Hematopoietic multipotent progenitor cell (in vitro differentiated cells): ENCODE measurements at places on chromosomes 12 and 14.

DNA sequence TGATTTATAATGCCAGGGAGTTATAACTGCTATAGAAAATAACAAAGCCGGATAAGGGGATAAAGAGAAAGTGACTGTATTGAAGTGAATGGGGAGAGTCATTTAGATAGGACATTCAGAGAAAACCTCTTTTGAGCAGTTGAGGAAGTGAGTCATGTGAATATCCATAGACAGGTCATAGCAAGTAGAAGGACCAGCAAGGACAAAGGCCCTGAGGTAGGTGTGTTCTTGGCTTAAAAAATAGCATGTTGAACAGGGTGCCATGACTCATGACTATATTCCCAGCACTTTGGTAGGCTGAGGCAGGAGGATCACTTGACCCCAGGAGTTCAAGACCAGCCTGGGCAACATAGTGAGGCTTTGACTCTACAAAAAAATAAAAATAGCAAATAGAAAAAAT lies 51.5 kb upstream of the RAP1B start:
- DNase-seq, result no peak

DNA sequence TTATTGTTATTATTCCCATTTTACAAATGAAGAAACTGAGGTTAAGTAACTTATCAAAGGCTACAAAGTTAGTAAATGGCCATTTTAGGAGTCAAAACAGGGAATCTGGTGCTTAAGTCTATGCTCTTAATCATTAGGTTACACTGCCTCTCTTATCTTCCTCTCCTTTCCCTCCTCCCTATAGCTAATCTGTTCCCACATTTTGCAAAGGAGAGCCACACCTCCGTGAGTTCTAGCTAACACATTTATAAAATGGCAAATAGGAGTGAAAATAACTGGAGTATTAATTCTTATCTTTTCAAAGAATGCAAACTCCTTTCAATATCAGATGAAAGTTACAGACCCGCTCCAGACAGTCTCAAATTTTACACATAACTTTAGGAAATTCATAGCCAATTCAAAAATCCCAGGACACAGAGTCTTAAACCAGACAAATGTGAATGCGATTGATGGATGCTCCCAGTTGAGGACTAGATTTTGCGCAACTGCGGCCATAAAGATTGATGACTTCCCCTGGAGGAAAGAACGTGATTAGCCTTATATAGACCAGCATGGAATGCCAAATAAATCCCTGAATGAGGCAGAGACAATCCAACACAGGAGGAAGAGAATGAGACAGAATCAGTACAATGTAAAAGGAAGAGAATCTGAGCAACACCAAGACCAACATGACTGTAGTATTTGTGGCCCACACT lies 225.0 kb upstream of the ARID2 start:
- DNase-seq, result no peak

DNA sequence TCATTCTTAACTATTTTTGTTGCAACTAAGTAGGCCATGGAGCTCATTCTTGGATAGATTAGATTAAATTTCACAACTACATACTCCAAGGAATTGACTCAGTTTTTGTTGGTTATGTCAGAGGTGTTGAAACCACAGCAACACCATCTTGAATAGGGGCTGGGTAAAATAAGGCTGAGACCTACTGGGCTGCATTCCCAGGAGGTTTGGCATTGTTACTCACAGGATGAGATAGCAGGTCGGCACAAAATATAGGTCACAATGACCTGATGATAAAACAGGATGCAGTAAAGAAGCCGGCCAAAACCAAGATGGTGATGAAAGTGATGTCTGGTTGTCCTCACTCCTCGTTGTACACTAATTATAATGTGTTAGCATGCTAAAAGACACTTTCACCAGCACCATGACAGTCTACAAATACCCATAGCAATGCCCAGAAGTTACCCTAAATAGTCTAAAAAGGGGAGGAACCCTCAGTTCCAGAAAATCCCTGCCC lies 20.9 kb downstream of the DMAC2L start:
- DNase-seq, result no peak

- DNase-seq, result peak; percentile 80
These were observed 26.8 kb downstream of the TMEM63C start for GRCh38 chr14:77208291-77208978.

GRCh38 chr12:26318661-26319068 lies 123.3 kb downstream of the SSPN start:
- no peak for DNase-seq

DNA sequence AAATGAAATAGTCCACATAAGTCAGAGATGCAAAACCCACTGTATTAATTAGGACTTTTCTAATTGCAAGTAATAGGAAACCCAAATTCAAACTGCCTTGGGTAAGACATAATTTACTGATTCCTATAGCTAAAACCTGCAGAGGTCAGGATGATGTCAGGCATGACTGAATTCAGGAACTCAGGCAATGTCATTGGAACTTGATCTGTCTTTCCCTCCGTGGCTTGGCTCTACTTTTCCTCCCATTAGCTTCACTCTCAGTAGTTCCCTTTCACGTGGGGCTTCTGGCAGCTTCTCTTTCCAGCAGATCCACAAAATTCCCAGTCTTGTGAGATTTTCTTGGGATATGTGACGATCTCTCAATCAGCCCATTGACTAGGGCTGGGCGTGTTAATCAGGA lies 2.4 kb upstream of the JDP2 start:
- no peak for DNase-seq

DNA sequence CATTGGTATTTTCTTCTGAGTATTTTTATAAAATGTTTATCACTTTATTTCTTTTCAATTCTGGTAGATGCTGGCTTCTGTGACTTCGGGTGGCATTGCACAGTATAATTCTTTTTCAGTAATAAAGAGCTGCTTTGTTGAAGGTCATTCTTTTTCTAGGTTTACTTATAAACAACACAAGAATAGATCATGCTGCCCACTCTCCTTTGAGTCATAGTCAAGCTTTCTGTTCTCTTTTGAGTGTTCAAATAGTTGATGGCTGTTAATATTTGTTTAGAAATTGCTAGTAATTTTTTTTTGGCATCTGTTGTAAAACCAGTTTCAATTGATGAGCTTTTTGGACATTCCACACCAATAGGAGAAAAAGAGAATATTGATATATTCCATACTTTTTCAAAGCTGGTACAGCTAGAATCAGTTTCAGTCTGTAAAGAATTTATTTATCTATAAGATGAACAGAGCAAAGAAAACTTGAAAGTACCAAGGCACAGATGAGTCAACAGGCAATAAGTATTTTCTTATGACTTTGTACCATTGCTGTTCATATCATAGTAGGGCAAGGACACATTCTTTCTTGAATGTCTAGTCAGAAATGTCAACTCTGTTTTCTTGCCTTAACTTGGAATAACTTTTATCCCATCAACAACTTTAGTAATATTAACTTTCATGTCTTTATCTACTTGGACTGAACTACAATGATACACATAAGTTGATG lies 513.0 kb upstream of the SEL1L start:
- DNase-seq, result no peak

DNA sequence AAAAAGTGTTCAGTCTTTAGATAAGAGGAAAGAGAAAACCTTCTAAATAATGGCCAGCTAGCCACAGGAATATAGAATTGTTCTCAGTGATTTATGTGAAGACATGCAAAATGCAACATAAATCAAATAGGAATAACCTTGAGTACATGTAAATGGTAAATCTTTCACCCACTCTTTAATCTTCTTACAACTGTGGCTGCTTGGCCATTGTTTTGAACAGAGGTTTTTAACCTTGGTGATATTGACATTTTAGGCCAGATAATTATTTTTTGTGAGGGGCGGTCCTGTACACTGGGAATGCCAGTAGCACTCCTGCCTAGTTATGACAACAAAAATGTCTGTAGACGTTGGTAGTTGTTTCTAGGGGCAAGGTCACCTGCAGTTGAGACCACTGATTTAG lies 479.9 kb upstream of the NOVA1 start:
- DNase-seq, result no peak

DNA sequence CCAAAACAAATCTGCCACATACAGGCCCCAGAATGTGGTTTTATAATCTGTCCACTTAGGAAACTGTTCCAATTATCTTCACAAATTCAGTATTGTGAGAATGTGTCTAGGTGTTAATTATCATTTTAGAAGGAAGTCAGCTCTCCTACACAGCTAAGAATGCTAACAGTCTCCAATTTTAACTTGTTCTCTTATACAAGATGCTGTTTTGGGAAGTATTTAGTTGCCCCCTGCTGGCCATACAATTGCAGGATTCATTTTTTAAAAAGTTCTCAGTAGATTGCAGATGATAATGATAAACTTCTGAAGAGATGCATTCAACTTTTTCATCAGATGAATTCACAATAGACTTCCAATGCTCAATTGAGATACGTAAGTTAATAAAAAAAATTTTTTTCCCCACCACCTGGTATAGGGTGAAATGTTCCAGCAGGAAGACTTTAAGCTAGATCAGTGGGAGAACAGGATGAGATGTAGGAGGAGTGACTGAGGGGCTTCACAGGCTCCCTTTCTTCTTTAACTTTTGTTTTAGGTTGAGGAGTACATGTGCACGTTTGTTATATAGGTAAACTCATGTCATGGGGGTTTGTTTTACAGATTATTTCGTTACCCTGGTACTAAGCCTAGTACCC lies 27.3 kb upstream of the OSBPL8 start:
- peak; percentile 76 for DNase-seq

DNA sequence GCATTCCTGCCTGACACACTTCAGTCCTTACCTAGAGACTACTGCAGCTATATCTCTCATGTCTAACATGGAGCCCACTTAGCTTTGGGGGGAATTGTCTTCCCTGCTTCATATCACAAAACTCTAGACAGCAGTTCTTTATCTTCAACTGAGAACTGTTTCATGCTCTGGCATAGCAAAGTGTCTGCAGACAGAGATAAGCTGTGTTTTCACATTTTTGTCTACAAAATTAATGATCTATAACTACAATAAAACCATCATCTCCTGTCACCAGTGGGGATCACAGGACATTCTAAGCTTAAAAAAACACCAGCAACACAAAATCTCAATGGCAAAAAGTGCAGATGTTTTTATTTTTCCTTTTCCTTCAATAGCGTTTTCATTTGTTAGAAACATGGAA lies 137.1 kb upstream of the VRK1 start:
- DNase-seq, result no peak

DNA sequence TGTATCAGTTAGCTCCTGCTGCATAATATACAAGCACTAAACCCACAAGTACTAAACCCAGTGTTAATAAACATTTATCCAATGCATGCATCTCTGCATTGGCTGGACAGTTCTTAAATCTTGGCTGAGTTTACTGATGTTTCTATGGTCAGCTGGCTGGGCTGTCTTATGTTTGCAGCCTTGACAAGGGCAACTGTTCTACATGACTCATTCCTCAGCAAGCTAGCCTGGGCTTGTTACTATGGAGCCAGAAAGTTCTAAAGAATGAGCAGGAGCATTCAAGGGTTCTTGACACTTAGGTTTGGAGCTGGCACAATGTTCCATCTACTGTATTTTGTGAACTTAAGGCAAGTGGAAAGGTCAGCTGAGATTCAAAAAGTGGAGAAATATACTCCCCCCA lies 199.1 kb downstream of the GLT1D1 start:
- no peak for DNase-seq

- no peak for DNase-seq
These were observed 12.9 kb upstream of the TMEM263 start for GRCh38 chr12:106942775-106943174.

- no peak for DNase-seq
These were observed 170.4 kb downstream of the PRKD1 start for GRCh38 chr14:29757188-29757680.

- no peak for DNase-seq
These were observed 142.9 kb upstream of the BTG1 start for GRCh38 chr12:92288561-92288960.

DNA sequence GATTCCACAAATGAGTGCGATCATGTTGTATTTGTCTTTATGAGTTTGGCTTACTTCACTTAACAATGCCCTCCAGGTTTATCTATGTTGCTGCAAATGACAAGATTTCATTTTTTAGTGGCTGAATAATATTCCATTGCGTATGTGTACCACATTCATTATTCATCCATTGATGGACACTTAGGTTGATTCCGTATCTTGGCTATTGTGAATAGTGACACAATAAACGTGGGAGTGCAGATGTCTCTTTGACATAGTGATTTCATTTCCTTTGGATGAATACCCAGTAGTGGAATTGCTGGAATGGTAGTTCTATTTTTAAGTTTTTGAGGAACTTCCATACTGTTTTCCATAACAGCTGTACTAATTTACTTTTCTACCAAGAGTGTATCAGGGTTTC lies 23.5 kb downstream of the AKAP6 start:
- DNase-seq, result no peak

DNA sequence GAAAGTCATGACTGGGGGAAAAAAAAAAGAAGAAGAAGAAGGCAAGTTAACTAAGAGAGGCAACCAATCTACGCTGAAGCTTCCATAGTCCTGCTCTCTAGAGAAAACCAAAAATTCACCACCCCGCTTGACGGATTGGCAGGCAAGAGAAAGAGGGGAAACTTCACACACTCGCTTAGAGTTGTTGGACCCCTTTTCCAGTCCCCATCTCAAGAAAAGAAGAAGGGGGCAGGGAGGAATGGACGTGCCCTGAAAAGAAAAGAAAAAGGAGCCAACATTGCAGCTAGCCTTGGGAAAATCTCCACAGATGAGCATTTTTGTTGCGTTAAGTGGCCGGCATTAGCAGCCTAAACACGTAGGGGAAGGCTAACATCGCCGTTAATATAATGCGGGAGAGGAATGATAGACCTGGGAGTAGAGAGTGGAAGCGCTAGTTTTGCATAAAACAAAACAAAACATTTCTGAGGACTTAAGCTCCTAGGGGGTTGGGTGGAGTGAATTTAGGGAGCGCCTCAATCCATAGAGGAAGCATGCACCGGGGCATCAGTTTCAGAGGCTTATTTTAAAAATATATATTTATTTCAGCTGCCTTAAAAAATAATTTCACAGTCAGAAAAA lies 11.3 kb upstream of the FOXG1 start:
- DNase-seq, result no peak

GRCh38 chr12:111664499-111664898 lies 21.3 kb downstream of the BRAP start:
- no peak for DNase-seq

DNA sequence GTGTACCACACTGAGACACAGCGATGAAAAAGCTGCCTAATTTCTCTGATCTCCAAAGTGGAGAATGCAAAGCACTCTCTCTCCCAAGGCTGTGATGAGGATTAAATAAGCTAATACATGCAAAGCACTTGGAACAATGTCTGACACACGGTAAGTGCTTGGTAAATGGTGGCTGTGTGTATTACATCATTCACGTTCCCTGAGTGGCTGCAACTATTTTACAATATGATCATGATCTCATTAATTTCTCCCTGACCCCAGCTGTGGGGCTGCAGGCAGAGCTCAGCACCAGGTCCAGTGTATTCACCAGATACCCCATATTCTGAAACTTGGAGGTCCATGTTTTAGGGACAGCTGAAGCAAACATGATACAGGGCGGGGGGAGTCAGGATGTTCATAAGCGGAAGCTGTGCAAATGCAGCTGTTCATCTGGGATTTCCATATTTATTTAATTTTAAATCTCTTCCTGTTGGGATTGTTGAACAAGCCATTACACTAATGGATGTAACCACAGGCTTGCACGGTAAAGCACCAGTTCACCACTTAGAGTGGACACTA lies 106.4 kb downstream of the CCDC60 start:
- DNase-seq, result no peak

GRCh38 chr14:55339770-55340169 lies 68.5 kb downstream of the FBXO34 start:
- DNase-seq, result no peak

GRCh38 chr12:19489168-19489567 lies 49.9 kb downstream of the AEBP2 start:
- no peak for DNase-seq
